ENCODE measurements at places on chromosomes 7 and 10.
A peak's percentile ranks its signal among the peaks of the same experiment; 100 is the strongest.

DNA sequence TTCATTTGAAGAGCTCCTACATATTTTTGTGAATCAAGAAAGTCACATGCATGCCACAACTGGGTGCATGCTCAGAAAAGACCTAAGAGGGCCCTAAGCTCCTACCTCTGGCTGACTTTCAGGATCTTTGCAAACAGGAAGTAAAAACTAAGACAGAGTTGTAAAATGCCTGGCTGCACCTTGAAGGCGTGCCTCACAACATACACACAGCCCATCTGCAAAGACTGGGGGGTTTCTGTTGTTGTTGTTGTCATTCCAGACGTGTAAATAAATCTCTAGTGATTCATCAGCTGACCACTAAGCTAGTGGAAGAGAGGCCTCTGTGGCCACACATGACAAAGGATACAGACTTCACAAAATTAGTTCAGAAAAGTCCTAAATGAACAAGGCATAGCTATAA is 31.8 kb downstream of the SMURF1 start:
- no peak overlapping the region for H3K4me3 ChIP-seq
- peaks cover 6% of the 10 kb centered on the region for H3K36me3 ChIP-seq
- no peak for DNase-seq
- H3K4me1 ChIP-seq = peaks cover 41% of the 10 kb centered on the region
- H3K27ac ChIP-seq = peak overlapping the region; percentile 61

DNA sequence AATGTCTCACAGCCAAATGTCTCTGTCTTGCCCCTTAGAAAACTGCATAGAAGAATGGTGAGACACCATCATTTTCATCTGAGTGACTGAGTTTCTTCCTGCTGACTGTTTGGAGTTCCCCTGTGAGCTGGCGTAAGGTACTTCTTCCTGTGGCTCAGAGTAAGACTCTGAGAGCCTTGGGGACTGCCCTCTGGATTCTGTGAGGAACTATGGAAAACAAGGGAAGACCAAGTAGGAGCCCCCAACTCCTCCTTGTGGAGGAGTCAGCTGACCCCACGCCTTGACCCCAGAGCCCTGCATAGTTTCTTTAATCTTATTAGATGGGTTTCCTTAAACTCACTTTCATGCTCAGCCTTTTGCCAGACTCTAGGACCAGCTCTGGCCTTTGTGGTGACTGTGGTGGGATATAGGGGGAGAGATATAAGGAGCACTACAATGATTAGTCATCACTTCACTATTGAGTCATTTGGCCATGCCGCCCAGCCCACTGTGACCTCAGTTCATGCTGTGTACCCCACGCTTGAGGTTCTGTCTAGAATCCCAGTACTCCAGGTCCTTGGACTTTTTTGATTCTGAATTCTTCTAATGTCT is 51.8 kb upstream of the FAM133B start:
- H3K4me1 ChIP-seq = peaks cover 31% of the 10 kb centered on the region
- no peak overlapping the region for H3K27ac ChIP-seq
- DNase-seq = no peak

GRCh38 chr7:100411101-100411500 is 17.4 kb downstream of the ZCWPW1 start:
- no peak overlapping the region for H3K27ac ChIP-seq
- peaks cover 3% of the 10 kb centered on the region for H3K27me3 ChIP-seq
- no peaks in the 10 kb centered on the region for H3K36me3 ChIP-seq
- H3K4me3 ChIP-seq = no peak overlapping the region
- H3K4me1 ChIP-seq = peaks cover 6% of the 10 kb centered on the region
- DNase-seq = no peak

DNA sequence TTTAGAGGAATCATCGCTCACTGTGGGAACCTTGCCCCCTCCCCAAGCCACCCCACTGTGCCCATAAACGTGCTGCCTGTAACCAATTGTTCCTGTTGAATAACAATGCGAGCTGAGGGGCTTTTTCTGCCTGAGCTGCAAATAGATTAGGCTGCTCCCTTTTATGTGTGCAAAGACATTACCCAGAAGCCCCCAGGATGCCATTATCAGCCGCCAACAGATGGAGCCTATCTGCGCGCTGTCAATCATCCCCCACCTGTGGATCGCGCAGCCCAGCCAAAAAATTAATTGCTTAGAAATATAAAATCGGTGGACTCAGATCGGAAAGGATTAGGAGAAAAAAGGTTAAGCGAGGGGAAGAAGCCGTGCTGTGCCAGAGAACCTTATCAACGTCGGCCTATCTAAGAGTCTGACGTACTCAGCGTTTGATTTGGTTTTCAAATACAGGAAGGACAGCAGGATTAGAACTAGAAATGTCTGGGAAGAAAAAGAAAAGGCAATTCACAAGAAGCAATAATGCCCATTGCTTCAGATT is 167.3 kb upstream of the MYO3A start:
- peak overlapping the region; percentile 53 for H3K4me3 ChIP-seq
- DNase-seq = peak; percentile 5
- H3K36me3 ChIP-seq = no peaks in the 10 kb centered on the region
- H3K4me1 ChIP-seq = peaks cover 6% of the 10 kb centered on the region
- H3K27me3 ChIP-seq = no peaks in the 10 kb centered on the region

GRCh38 chr10:69641261-69641980 is 11.4 kb downstream of the FAM241B start:
- H3K36me3 ChIP-seq = peaks cover 8% of the 10 kb centered on the region
- H3K4me1 ChIP-seq = peaks cover 9% of the 10 kb centered on the region
- H3K27ac ChIP-seq = no peak overlapping the region
- no peak overlapping the region for H3K4me3 ChIP-seq
- no peak for DNase-seq

GRCh38 chr7:2283074-2283473 is 31.2 kb downstream of the SNX8 start:
- no peak overlapping the region for H3K4me3 ChIP-seq
- peaks cover 4% of the 10 kb centered on the region for H3K36me3 ChIP-seq
- no peak overlapping the region for H3K27ac ChIP-seq
- H3K4me1 ChIP-seq = peaks cover 2% of the 10 kb centered on the region

- no peaks in the 10 kb centered on the region for H3K4me1 ChIP-seq
- peaks cover 7% of the 10 kb centered on the region for H3K27me3 ChIP-seq
- no peak for DNase-seq
- H3K4me3 ChIP-seq = no peak overlapping the region
- H3K27ac ChIP-seq = no peak overlapping the region
These were observed 226.9 kb downstream of the GLRX3 start for GRCh38 chr10:130363051-130363450.

- H3K27me3 ChIP-seq = peaks cover 1% of the 10 kb centered on the region
- no peaks in the 10 kb centered on the region for H3K36me3 ChIP-seq
These were observed 133.7 kb upstream of the CDK1 start for GRCh38 chr10:60644436-60645130.

- H3K27me3 ChIP-seq = peaks cover 2% of the 10 kb centered on the region
- H3K27ac ChIP-seq = no peak overlapping the region
- no peaks in the 10 kb centered on the region for H3K36me3 ChIP-seq
- peaks cover 2% of the 10 kb centered on the region for H3K4me1 ChIP-seq
- H3K4me3 ChIP-seq = no peak overlapping the region
These were observed 976.0 kb downstream of the DNAJB9 start for GRCh38 chr7:109545686-109546085.

GRCh38 chr10:52004342-52004949 is 305.1 kb upstream of the CSTF2T start:
- H3K4me1 ChIP-seq = peaks cover 34% of the 10 kb centered on the region
- H3K27me3 ChIP-seq = no peaks in the 10 kb centered on the region
- no peak overlapping the region for H3K4me3 ChIP-seq
- DNase-seq = peak; percentile 9
- H3K27ac ChIP-seq = no peak overlapping the region
- H3K36me3 ChIP-seq = no peaks in the 10 kb centered on the region

GRCh38 chr7:127047521-127047920 is 205.2 kb downstream of the GRM8 start:
- H3K36me3 ChIP-seq = no peaks in the 10 kb centered on the region
- no peaks in the 10 kb centered on the region for H3K27me3 ChIP-seq
- H3K4me1 ChIP-seq = no peaks in the 10 kb centered on the region
- no peak overlapping the region for H3K27ac ChIP-seq

DNA sequence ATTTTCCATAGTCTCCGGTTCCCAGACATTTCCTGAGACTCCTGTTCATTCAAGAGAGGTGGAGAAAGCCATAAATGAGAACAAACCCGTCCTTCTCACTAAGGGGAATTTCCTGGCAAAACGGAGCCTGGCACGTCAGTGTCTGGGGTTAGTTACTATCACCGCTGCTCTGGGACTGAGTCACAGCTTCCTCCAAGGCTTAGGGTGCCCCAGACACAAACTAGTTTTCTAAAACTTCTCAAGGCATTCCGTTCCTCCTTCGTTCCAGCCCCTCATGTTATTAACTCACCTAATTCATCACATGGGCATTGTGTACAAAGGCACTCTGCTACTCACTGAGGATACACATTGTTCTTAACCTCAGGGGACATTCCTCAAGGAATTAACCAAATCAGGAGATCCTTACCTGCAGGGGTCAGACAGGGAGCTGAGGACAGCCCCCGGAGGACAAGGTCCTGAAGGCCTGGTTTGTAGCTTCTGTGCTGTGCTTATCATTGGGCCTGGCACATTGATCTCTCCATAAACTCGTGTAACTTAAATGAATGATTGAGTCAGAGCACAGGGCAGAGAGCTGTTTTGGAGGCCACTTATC is 103.0 kb upstream of the KLF6 start:
- H3K27me3 ChIP-seq = peaks cover 3% of the 10 kb centered on the region
- H3K4me1 ChIP-seq = peaks cover 20% of the 10 kb centered on the region
- no peak for DNase-seq
- no peaks in the 10 kb centered on the region for H3K36me3 ChIP-seq
- H3K4me3 ChIP-seq = no peak overlapping the region

DNA sequence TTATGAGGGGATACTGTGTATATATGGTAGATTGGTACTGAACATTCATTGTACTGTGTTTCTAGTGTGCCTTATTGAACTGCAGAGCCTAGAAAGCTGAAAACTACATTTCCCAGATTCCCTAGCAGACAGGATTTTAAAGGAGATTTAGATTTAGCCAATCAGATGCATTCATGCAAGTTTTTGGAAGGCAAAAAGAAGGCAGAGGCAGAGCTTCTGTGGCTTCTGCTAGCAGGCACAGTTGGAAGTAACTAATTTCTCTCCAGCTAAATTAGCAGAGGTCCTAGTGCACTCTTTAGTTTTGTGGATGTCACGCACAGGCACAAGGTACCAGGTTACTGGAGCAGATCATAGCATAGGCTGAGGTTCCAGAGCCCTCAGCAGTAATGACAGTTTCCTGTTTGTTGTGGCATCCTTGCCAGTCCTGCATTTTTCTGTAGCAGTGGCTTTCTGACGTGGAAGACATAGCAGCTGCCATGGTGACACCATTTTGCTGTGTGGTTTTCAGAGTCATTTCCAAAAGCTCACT is 83.7 kb upstream of the CCDC71L start:
- H3K27ac ChIP-seq = no peak overlapping the region
- DNase-seq = no peak
- no peak overlapping the region for H3K4me3 ChIP-seq

DNA sequence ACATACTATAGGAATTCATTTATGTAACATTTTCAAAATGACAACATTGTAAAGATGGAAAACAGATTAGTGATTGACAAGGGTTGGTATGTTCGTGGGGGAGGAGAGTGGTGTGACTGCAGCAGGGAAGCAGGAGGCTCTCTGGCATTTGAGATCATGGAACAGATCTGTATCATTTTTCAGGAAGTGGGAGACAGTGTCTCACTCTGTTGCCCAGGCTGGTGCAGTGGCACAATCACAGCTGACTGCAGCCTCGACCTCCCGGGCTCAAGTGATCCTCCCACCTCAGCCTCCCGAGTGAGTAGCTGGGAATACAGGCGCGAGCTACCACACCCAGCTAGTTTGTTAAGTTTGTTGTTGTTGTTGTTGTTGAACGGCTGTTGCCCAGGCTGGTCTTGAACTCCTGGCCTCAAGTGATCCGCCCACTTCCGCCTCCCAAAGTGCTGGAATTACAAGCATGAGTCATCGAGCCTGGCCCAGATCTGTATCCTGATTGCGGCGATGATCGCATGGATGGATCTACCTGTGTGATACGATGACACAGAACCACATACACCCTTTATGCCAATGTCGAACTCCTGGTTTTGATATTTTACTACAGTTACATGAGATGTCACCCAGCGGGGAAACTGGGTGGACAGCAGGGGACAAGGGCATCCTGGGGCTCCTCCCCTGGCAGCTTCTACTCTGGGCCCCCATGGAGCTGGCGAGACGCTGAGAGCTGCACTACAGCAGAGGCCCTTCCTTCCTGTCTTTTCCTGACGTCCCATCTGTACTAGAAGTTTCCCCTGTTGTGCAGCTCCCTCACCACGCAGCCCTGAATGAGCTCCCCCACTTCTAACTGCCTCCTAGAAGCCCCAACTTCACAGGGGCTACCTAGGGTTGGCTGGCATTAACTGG is 12.3 kb upstream of the CYTH3 start:
- DNase-seq = no peak
- no peak overlapping the region for H3K27ac ChIP-seq
- peaks cover 1% of the 10 kb centered on the region for H3K27me3 ChIP-seq
- H3K36me3 ChIP-seq = peaks cover 4% of the 10 kb centered on the region
- peak overlapping the region; percentile 47 for H3K4me3 ChIP-seq
- peaks cover 2% of the 10 kb centered on the region for H3K4me1 ChIP-seq

DNA sequence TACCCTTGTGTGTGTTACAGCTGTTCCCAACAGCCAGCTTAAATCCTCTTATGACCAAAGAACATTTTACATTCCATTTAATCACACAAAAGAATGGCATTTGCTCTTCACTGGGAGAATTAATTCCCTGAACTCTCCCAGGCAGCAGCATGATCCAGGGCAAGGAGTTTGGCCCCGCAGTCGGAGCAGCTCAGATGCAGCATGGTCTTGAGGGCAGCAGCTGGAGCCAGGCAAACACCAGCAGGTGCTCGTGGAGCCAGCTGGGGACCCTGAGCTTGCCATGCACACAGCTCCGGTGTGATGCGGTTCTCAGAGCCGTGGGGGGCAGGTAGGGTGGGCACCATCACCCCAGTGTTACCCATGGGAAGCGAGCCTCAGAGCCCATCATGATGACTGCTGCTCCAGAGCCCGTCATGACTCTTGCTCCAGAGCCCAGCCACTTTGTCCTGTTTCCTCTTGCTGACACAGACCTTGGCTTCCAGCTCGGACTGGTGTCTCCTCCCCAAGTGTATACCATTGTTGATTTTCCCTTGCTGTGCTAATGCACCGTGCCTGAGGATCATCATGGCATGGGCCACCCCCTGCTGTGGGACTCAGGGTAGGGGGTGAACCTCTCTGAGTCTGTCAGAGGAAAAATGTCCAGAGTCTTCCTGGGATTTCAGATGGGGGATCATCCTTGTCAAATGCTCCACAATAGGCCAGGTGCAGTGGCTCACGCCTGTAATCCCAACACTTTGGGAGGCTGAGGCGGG is 75.8 kb downstream of the ZRANB1 start:
- peaks cover 46% of the 10 kb centered on the region for H3K36me3 ChIP-seq
- no peak overlapping the region for H3K4me3 ChIP-seq
- no peak for DNase-seq
- peaks cover 39% of the 10 kb centered on the region for H3K4me1 ChIP-seq
- H3K27ac ChIP-seq = no peak overlapping the region
- H3K27me3 ChIP-seq = peaks cover 19% of the 10 kb centered on the region

GRCh38 chr7:21946222-21946709 is 567 bp upstream of the CDCA7L start:
- no peaks in the 10 kb centered on the region for H3K36me3 ChIP-seq
- peaks cover 32% of the 10 kb centered on the region for H3K4me1 ChIP-seq
- H3K27ac ChIP-seq = no peak overlapping the region
- H3K4me3 ChIP-seq = peak overlapping the region; percentile 66
- no peaks in the 10 kb centered on the region for H3K27me3 ChIP-seq
